ENCODE measurements at places on chromosomes 1 and 21. TPM values are rescaled to one million over a fixed set of nuclear protein-coding genes. Genes with fewer than 3 reads are reported as not detected.
A peak's percentile ranks its signal among the peaks of the same experiment; 100 is the strongest.

Gene ATP1A2
- total RNA-seq, result 1.5 TPM

DNA sequence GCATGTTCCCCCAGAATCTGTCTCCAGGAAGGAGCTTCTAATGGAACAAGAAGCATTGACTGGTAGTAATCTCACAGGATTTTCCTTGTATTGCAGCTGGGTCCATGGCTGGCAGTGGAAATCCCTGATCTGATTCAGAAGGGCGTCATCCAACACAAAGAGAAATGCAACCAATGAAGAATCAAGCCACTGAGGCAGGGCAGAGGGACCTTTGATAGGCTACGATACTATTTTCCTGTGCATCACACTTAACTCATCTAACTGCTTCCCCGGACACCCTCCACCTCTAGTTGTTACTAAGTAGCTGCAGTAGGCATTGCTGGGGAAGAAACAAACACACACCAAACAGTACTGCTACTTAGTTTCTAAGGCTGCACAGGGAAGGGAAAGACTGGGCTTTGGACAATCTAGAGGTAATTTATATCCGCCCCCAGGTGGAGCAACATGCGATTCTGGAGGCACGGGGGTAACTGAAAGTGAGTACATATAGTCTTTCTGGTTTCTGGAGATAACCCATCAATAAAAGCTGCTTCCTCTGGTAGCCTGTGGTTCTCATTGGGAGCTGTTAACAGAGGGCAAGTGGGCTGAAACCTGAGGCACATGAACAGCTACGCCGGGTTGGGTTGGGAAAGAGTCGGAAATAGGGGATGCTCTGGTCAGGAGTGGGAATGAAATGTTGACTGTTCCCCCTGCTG, 837 bp upstream of the USP21 start:
- no peak overlapping the region for H3K4me3 ChIP-seq
- H3K27me3 ChIP-seq, result no peaks in the 10 kb centered on the region
- peaks cover 32% of the 10 kb centered on the region for H3K4me1 ChIP-seq
- H3K27ac ChIP-seq, result peak overlapping the region; percentile 83

Gene GSTM5
- total RNA-seq, result 5.4 TPM

GRCh38 chr1:3320246-3321152, 134.0 kb upstream of the ARHGEF16 start:
- H3K4me1 ChIP-seq, result peaks cover 44% of the 10 kb centered on the region
- no peaks in the 10 kb centered on the region for H3K27me3 ChIP-seq
- peak; percentile 41 for DNase-seq
- no peak overlapping the region for H3K4me3 ChIP-seq
- no peak overlapping the region for H3K27ac ChIP-seq

Gene C1QB
- 258 TPM for total RNA-seq

DNA sequence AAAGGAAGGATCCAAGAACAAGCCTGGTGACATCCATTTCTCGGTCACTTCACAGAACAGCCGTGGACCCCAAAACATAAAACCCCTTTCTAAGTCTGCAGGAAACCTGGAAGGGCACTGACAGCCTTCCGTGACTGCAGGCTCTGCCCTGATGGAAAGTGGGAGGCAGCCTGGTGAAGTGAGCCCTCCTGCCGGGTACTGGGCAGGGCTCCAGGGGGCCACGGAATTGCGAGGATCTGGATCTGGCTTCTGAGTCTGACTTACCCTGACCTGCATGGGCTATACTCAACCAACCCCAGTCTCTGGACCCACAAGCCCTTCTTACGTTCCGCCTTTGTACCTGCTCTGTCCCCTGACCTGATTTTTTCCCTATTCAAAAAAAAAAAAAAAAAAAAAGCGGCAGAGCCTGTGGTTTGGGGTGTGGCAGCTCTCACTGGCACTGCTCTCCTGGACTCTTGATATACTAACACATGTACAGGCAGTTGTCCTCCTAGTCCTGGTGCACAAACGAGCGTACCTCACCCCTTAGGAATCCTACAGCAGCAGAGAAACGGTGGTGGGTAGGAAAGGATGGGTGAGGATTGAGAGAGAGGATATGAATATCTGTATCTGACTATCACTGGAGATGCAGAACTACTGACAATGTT, 82.9 kb downstream of the BEND5 start:
- no peaks in the 10 kb centered on the region for H3K27me3 ChIP-seq
- no peak overlapping the region for H3K27ac ChIP-seq
- no peak overlapping the region for H3K4me3 ChIP-seq
- DNase-seq, result no peak

Measured in thyroid gland (tissue), 4 donors.